ENCODE measurements at places on chromosomes 4 and X.

DNA sequence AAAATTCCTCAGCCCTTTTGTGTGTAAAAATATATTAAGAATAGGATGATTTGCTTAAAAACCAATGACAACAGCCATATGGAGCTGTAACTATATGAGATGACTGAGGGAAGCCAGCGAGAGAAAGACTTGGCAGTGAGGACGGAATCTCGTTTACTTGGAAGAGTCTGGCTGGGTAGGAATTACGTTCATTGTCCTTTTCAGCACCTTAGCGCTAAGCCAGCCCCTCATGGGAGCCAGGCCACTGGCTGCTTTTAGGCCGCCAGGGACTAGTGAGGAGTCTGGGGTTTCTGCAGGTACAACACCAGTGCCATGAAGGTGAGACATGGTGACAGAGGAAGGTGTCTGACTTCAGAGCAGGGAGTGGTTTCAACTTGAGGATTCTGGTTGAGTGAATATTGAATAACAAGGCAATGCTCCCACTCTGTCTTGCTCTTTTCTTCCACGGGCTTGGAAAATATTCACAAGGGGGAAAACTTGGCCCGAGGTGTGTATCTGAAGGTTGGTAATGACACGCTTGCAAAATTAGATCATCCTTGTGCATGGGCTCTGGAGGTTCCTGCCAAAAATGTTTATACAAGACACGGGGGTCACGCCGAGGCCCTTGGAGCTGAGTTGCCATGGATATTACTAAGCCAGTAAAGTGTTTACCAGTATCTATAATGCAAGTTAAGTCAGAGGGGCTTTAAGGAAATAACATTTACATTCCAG lies 17.4 kb downstream of the KLF3 start:
- no peak for DNase-seq

DNA sequence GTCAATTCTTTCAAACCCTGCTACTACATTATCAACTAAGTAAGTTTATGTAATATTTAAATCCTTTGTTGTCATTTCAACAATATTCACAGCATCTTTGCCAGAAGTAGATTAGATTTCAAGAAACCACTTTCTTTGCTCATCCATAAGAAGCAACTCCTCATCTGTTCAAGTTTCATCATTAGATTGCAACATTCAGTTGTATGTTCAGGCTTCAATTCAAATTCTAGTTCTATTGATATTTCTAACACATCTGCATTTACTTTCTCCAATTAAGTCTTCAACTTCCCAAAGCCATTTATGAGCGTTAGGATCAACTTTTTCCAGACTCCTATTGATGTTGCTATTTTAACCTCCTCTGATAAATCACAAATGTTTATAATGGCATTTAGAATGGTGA lies 66.1 kb downstream of the BMP3 start:
- no peak for DNase-seq

GRCh38 chrX:86295293-86295692 lies 147.0 kb downstream of the DACH2 start:
- DNase-seq, result no peak

DNA sequence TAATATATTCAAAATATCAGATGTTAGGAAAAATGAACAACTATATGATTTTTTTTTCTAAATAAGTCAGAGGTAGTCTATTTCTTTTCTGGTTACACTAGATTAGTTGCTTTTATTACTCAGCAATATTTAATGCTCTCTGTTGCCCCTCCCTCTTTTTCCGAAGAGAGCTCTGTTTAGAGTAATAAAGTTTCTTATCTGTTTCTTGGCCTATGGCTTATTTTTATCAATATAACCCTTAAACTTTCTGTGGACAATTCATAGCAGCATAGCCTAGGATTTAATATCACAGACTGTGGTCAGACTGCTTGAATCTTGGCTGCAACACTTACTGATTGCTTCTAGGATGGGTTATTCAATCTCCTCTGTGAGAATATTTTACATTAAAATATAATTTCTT lies 2315.4 kb upstream of the AGA start:
- DNase-seq, result no peak

DNA sequence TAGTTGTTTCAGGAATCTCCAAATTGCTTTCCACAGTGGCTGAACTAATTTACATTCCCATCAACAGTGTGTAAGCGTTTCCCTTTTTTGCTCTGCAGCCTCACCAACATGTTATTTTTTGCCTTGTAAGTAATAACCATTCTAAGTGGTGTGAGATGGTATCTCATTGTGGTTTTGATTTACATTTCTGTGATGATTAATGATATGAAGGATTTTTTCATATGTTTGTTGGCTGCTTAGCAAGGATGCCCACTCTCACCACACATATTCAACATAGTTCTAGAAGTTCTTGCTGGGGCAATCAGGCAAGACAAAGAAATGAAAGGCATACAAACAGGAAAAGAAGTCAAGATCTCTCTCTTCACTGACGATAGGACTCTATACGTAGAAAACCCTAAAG lies 472.4 kb downstream of the ZNF674 start:
- DNase-seq, result no peak

DNA sequence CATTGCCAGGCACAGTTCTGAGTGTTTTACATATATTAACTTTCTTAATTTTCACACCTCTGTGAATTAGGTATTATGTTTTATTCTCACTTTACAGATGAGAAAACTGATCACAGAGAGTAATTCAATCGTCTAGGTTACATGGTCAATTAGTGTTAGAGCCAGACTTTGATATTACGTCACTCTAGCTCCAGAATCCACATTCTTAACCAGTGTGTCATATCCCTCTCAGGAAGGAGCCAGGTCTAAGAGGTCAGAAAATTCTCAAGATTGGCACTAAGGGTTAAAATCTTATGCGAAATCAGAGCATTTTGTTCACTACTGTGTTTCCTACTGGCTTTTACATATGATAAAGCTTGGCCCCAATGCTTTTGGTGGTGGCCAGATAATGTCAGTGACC lies 7.4 kb downstream of the DMP1 start:
- no peak for DNase-seq

Data from T-helper 22 cell (primary cell).